ENCODE measurements at places on chromosomes 2 and 18. TPM values are rescaled to one million over a fixed set of nuclear protein-coding genes. Genes with fewer than 3 reads are reported as not detected.
A peak's percentile ranks its signal among the peaks of the same experiment; 100 is the strongest.

The CD226 gene
- polyA plus RNA-seq: 3.4 TPM

- DNase-seq: no peak
Measured at GRCh38 chr2:165402162-165402561, 67.3 kb upstream of the CSRNP3 start.

- no peak for DNase-seq
Measured at GRCh38 chr18:3075491-3075890, 62.5 kb upstream of the LPIN2 start.

DNA sequence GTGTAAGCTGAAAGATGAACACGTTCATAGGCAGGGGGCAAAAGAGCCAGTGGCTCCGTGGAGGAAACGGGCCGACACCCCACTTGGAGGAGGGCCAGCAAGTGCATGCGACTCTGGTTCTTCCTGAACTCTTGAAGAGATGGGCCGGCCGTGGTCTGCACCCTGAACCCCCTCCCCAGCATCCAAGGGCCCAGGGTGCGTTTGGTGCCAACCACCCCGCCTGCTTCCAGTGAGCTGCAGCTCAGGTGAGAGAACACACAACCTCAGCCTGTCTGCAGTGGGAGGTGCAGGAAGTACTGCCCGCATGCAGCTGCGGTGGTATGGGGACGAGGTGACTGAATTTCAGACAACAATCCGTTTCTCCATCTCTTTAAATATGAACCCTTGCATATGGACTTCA, 58.9 kb downstream of the ADNP2 start:
- DNase-seq: no peak

DNA sequence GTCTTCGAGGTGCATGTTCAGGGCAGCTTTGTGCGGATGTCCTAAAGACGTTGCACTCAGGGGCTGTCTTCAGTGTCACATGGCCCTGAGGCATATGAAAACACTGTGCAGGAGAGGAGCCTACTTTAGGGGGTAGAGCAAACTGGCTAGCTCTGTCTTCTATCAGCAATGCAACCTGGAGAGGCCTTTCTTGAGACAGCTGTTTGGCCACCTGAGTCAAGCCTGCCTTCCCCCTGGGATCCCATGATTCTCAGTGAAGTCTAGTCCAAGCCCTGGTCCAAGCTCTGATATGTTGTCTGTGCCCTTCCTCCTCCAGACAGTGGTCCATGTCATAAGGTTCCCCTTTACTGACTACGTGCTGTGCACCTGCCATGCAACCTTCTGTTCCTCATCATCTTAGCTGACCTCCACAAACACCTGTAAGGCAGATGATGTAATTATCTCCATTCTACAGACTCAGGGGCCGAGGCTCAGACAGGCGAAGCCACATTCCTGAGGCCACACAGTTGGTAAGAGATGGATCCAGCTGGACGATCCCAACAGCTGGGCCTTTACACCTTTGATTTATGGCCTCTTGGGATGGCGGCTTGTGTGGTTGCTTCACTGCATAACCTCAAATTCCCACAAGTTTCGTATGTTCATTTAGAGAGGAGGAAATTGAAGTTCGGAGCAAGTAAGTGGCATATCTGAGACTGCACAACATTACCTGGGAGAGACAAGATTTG, 109.9 kb downstream of the COPS8 start:
- DNase-seq: peak; percentile 42

GRCh38 chr18:3251963-3252277, 4.3 kb downstream of the MYL12A start:
- DNase-seq: no peak

The IL1R2 gene
- polyA plus RNA-seq: 0.47 TPM

The COLEC11 gene
- 3.4 TPM for polyA plus RNA-seq

- no peak for DNase-seq
Measured at GRCh38 chr18:63892566-63892965, 5.1 kb downstream of the SERPINB2 start.

The TDRD15 gene
- polyA plus RNA-seq: not detected
